ENCODE measurements at places on chromosomes 1 and 21. TPM values are rescaled to one million over a fixed set of nuclear protein-coding genes. Genes with fewer than 3 reads are reported as not detected.

The DAB1 gene
- 13.6 TPM for total RNA-seq

The FYB2 gene
- total RNA-seq: not detected

The KCNJ15 gene
- 0.12 TPM for total RNA-seq

GRCh38 chr21:41168391-41169257 lies 664 bp downstream of the BACE2 start:
- peaks cover 66% of the 10 kb centered on the region for H3K27me3 ChIP-seq
- no peak overlapping the region for H3K27ac ChIP-seq
- peaks cover 4% of the 10 kb centered on the region for H3K36me3 ChIP-seq
- peak overlapping the region; percentile 85 for H3K4me3 ChIP-seq
- no peak for DNase-seq
- H3K4me1 ChIP-seq: peaks cover 4% of the 10 kb centered on the region

DNA sequence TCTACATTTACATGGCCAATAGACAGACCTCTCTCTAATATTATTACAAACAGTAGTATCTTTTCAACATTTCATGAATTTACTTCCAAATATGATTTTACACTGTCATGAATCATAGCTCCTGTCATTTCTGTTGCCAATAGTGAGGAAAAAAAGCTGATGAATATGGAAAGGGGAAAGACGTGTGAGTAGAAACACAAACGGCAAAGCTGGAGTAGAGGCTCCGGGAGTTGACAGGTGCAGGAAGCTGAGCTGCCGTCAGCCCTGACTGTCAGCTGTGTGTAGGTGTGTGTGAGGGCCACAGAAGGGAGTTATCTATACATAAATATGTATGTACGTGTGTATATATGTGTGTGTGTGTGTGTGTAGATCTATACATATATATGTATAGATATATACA lies 416.9 kb downstream of the ZP4 start:
- no peak overlapping the region for H3K27ac ChIP-seq
- no peak for DNase-seq
- H3K4me1 ChIP-seq: peaks cover 3% of the 10 kb centered on the region

DNA sequence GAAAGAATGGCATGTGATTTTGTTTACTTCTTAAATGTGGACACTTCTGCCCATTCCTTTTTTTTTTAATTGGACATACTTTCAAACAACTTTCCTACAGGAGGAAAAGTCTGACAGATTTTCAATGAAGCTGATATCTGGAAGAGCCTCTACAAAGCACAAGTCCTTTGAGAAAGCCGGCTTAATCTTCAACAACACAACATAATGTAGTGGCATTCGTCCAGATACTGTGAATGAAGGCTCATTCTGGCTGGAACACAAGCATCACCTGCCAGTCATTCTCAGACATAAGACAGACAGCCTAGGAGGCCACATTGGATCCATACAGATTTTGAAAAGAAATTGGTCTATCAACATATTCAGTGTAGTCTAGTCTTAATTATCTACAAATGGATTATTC lies 4.9 kb downstream of the OTUD7B start:
- H3K4me1 ChIP-seq: peaks cover 38% of the 10 kb centered on the region
- H3K36me3 ChIP-seq: peaks cover 17% of the 10 kb centered on the region
- H3K27me3 ChIP-seq: no peaks in the 10 kb centered on the region
- no peak overlapping the region for H3K4me3 ChIP-seq
- no peak for DNase-seq

DNA sequence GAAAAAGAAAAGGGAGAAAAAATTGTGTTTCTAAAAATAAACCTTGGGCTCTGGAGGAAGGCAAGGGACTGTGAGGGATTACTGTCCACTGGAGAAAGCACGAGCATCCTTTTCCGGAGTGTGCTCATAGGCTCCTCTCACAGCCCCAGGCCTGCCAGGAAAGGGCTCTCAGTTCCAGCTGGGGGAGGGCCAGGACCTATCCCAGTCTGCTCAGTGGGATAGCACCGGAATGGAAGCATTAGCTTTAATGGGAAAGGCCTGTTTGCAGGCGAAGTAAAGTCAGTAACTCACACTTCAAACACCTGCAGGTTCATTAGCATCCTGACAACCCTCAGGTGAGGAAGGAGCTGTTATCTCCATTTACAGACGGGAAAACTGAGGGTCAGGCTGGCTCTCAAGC lies 113.9 kb upstream of the USP24 start:
- no peak for DNase-seq
- H3K4me3 ChIP-seq: no peak overlapping the region
- peaks cover under 1% of the 10 kb centered on the region for H3K36me3 ChIP-seq
- no peak overlapping the region for H3K27ac ChIP-seq
- H3K4me1 ChIP-seq: peaks cover 3% of the 10 kb centered on the region

- H3K36me3 ChIP-seq: no peaks in the 10 kb centered on the region
- peak; percentile 74 for DNase-seq
- H3K4me3 ChIP-seq: peak overlapping the region; percentile 94
- H3K27ac ChIP-seq: peak overlapping the region; percentile 100
- H3K4me1 ChIP-seq: peaks cover 70% of the 10 kb centered on the region
These were observed 4.6 kb downstream of the IFFO2 start for GRCh38 chr1:18951818-18952391.
